ENCODE measurements at places on chromosomes 16 and 17.

DNA sequence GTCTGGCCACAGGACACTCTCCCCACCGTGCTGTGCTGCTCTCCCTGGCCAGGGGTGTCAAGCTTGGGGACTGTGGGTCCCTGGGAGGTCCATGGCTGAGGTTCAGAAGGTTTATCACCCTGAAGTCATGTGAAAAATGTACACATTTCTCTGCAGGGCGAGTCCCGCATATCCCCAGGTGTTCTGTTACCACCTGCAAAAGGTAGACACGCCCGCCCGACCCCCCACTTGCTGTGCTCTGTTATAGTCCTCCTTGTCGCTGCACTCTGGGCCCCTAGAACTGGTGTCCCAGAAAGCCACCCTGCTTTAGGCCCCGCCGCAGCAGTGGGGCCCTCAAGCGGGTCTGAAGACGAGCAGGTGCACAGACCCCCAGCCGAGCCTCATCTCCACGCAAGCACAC lies 11.8 kb downstream of the JPT2 start:
- DNase-seq = no peak

DNA sequence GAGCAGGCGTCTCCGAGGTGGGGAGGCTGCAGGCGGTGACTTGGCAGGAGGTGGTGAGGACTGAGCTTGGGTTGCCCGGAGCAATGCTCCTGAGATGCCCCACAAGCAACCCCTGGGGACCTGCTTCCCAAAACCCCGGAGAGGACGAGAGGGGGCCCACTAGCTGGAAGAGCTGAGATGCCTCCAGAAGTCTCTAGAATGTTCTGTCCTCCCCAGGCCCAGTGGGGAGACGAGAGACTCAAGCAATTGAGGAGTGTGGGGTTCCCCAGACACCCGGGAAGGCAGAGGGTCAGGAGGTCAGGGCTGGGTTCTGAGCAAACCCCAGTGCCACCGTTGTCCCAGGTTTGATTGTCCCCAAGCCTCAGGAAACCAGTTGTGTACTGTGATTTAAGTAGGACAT lies 21.2 kb upstream of the ATP2C2 start:
- DNase-seq = no peak

DNA sequence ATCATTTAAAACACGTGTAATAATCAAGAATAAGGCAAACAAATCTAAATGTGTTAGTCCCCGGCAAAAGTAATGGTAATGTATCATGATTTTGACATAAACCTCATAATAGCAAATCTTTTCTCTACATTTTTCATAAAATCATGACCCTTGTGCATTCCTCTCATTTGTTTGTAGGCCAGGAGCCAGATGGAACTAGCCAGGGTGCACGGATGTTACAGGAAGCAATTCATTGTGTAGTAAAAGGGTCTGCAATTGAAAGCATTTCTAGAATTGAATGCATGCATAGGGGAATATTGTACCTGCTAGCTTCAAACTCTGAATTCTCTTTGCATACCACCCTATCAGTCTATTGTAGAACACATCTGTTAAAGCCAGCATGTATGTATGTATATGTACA lies 66.6 kb downstream of the CNTNAP4 start:
- DNase-seq = no peak

GRCh38 chr17:10111907-10112452 lies 86.4 kb downstream of the GAS7 start:
- DNase-seq = no peak

DNA sequence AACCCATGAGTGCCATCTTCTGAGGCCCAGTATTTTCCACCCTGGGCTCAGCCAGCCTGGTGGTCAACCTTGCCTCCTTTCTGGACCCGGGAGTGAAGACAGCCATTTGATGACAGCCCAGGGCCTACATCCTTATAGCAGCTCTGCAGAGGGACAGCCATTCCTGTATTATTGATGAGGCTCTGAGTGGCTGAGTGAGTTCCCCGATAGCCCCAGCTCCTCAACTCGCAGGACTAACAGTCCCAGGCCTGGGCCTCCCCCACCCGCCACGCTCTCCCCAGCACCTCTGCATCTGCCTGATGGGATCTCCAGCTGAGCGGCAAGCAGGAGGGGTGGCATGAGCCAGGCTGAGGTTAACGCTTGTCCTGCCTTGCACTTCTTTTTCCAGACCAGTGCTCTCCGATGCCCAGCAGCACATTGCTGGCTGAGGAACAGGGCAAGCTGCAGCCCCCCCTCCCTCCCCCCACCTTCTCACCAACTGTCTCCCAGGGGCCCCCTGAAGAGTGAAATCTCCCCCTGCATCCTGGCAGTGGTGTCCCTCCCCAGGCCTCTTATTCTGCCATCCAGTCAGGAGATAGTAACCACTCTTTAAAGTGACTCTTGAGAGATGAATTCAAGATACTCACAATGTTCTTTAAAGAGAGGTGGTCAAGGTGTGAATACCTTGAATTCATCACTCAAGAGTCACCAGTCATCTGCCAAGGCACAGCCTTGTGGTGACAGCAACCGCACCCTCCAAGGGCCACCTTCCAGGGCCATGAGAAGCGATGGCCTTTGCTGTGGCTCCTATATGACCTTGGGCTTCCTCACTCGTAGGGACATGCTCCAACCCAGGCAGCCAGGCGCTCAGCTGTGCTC lies 23.5 kb downstream of the CACNG5 start:
- DNase-seq = no peak

- no peak for DNase-seq
Observed at GRCh38 chr16:48291303-48291702, 44.0 kb upstream of the ABCC11 start.

DNA sequence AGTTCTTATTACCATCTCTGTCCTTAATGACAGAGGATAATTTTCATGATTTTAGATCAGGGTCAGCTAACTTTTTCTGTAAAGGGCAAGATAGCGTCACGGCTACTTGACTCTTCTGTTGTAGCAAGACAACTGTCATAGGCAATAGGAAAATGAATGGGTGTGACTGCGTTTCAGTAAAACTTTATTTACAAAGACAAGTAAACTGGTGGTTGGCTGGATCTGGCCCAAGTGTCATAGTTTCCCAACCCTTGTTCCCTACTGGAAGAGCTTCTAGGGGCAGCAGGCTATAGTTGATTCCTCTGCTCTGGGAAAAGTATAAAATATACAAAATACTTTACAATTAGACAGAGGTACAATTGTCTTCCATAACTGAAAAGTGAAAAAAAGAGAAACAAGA lies 50.6 kb upstream of the VPS4A start:
- DNase-seq = no peak

DNA sequence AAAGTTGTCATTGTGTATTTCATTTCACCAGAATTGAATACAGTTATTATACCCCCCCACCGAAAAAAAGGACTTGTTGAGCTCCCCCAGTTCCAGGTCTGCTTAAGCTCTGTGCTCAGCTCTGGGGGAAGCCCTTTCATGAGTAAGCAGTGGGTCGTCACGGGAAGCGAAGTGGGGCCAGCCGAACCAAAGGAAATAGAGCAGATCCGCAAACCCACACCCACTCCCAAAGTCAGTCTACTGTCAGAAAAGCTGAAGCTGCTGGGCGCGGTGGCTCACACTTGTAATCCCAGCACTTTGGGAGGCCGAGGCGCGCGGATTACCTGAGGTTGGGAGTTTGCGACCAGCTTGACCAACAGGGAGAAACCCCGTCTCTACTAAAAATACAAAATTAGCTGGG lies 50.1 kb downstream of the PECAM1 start:
- DNase-seq = no peak

GRCh38 chr17:77099997-77100396 lies 40.8 kb upstream of the SEC14L1 start:
- DNase-seq = no peak

- DNase-seq = no peak
Observed at GRCh38 chr17:72158895-72159885, 38.4 kb downstream of the SOX9 start.

DNA sequence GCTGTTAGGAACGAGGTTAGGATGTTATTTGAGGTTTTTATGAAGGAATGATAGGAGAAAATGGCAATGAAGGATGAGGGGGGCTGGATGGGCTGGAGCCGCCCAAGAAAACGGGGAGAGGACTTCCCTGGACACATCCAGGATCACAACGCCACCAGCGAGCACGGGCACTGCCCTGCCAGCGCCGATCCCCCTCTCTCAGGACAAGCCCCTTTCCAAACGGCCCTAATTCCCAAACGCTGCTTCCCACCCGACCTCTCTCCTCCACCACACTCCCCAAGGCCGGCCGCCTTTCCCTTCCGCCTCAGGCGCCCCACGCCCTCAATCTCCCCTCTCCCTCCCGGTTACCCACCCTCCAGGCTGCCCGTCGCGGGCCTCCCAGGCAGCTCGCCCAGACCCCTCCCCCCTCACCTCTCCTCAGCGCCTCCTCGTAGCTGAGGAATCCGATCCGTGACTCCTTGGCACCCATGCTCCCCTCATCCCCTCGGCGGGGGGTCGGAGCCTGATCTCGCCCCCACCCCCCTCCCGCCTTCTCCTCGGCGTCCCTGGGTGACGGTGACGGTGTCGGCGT lies 377 bp downstream of the USP32 start:
- no peak for DNase-seq

DNA sequence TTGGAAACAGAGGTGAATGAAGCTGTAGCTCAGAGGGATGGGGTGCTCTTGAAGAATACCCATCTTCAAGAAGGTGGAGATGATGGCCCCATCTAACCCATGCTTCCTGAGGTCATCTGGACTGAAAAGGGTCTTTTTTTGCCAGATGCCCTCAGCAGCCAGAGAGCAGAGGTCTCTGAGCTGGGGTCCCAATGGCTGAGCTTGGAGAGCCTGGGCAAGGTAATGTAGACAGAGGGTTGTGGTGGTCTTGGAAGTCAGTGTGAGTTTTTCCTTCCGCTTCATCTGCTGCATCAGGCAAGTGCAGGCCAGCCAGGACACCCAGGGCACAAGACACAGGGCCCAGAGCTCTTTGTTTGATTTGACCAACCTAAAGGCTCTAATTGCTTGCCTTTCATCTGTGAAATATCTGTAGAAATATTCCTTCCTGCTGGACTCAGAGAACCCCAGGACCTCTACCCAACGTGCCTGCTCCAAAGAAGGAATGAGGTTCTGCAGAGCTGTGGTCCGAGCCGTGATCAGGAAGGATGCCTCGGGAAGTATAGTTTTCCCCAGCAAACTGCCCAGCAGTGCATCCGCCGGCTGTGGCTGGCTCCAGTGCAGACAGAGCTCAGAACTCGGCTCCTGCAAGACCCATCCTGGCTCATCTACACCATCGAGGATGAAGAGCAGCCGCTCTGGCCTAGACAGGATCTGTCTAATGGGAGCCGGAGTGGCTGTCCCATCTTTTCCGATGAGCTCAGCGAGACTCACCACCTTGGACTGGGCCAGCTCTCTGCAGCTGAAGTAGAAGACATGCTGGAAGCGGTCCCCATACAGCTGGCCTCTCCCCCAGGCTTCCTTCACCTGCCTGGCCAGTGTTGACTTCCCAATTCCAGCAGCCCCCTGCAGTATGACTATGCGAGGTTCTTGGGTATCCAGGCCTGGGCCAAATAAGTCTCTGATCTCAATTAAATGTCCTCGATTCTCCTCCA lies 25.2 kb downstream of the NLRP1 start:
- DNase-seq = no peak

GRCh38 chr16:88014252-88014781 lies 63.1 kb downstream of the BANP start:
- DNase-seq = no peak

DNA sequence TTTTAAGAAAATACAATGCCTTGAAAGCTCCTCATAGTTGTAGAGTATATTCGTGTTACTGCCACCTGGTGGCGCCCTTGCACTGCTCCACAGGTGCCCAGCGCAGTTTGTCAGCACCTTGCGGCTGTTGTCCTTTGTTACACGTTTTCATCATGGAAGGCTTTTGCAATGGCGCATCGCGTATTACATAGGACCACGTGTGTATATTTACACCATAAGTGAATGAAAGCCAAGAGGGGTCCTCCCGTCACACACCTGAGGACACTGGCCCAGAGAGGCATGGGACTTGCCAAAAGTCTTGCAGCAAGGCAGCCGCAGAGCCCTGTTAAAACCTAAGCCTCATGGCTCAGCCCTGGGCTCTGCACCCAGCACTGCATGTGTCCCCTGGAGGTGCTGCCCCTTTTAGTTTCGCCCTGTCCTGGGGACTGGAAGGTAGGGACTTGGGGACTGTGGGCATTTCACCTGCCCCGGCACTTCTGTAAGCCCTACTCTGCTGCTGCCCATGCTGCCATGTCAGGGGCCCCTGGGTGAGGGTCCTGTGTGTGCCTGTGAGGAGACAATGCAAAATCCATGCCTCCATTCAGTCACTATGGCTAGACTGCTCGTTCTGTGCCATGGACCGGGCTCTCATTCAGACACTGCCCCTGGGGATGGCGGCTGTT lies 24.3 kb downstream of the POLR3E start:
- DNase-seq = no peak

DNA sequence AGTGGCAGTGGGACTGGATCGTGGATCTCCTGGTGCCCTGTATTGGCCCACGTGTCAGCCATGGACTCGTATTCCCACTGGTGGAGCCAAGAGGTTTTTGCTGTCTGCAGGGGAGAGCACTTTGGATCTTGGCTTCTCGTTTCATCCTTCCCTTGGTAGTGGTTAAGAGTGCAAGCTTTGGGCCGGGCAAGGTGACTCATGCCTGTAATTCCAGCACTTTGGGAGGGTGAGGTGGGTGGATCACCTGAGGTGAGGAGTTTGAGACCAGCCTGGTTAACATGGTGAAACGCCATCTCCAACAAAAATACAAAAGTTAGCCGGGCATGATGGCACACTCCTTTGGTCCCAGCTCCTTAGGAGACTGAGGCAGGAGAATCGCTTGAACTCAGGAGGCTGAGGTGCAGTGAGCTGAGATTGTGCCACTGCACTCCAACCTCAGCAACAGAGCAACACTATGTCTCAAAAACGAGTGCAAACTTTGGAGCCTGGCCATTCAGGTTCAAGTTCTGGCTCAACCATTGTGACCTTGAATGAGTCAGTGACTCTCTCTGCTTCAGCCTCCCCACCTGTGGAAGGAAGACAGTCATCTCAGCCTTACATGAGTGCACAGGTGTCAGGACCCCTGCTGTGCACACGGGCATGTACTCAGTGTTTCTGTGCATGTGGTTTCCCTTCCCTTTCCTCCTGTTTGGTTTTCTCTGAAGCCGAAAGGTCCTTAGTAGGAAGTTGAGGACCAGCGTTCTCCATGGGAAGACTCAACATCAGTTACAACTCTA lies 57.4 kb downstream of the PLCG2 start:
- DNase-seq = no peak

GRCh38 chr16:610513-611381 lies 20.0 kb upstream of the WFIKKN1 start:
- no peak for DNase-seq

GRCh38 chr16:51391798-51392511 lies 240.9 kb upstream of the SALL1 start:
- DNase-seq = no peak

- no peak for DNase-seq
Observed at GRCh38 chr16:52591471-52591870, 44.5 kb upstream of the TOX3 start.

- no peak for DNase-seq
Observed at GRCh38 chr16:74749291-74750055, 25.1 kb downstream of the FA2H start.

- DNase-seq = no peak
Observed at GRCh38 chr17:42294469-42295398, 6.4 kb downstream of the STAT5A start.

- no peak for DNase-seq
Observed at GRCh38 chr16:3643095-3643730, 11.3 kb upstream of the DNASE1 start.

- peak; percentile 87 for DNase-seq
Observed at GRCh38 chr17:8922451-8922850, 43.1 kb downstream of the PIK3R5 start.

GRCh38 chr17:42187833-42188232 lies 2.6 kb upstream of the HCRT start:
- DNase-seq = no peak

All from bone marrow (tissue), 2 donors.